ENCODE measurements at places on chromosomes 3 and 15. TPM values are rescaled to one million over a fixed set of nuclear protein-coding genes. Genes with fewer than 3 reads are reported as not detected.

DNA sequence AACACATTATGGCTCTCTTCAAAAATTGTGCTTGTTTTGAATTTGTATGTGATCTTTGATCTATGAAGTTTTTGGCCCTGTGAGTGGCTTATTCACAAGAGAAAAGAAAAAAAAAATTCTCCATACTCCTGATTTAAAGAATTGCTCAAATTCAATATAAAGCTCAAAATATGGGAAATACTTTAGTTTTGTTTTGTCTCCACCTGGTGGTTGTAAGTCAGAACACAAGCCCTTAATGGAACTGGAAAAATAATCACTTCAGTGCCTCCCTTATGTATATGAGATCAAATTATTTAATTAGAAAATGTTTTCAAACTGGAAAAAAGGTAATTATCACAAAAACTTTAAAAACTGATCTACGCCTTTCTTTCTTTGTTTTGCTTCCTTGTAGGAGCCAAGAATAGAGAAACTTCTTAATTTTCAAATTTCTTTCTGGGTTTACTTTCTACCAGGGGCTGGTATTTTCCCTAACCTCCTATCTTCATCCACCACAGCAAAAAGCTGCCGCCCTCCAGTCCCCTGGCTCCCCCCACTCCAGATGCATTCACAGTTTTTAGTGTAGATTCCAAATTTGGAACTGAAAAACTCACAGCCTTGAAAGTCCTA lies 50.6 kb downstream of the SERP1 start:
- DNase-seq: peak; percentile 39

- no peak for DNase-seq
Measured at GRCh38 chr15:36755341-36756000, 176.0 kb downstream of the CDIN1 start.

GRCh38 chr3:105836533-105836932 lies 32.3 kb downstream of the CBLB start:
- peak; percentile 66 for DNase-seq

DNA sequence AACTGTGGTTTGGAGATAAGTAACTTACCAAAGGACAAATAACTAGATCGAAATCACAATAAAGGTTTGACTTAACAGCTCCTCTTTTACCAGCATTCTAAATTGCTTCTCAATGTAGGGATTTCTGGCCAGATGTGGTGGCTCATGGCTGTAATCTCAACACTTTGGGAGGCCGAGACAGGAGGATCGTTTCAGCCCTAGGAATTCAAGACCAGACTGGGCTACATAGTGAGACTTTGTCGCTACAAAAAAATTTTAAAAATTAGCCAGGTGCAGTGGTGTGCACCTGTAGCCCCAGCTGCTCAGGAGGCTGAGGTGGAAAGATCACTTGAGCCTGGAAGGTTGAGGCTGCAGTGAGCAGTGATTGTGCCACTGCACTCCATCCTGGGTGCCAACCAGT lies 17.4 kb upstream of the IGF2BP2 start:
- DNase-seq: no peak

DNA sequence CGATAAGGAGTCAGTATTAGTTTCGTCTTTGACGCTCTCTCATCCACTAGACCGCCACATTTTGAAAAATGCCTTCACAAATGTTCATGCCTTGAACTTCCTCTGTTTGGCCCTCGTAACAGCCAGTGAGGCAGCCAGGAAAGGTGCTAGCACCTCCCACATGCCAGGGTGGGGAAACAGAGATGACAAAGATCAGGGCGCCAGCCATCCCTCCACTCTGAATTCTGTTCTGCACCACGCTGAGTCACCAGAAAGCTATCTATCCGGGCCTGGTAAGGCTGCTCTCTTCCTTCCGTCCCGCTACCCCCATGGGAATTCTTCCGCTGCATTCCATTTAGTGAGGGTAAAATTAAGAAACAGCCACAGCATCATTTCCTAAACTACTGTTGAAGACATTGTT lies 31.3 kb upstream of the BCL2L10 start:
- DNase-seq: peak; percentile 94

GRCh38 chr3:46478341-46478740 lies 13.6 kb upstream of the LTF start:
- no peak for DNase-seq

DNA sequence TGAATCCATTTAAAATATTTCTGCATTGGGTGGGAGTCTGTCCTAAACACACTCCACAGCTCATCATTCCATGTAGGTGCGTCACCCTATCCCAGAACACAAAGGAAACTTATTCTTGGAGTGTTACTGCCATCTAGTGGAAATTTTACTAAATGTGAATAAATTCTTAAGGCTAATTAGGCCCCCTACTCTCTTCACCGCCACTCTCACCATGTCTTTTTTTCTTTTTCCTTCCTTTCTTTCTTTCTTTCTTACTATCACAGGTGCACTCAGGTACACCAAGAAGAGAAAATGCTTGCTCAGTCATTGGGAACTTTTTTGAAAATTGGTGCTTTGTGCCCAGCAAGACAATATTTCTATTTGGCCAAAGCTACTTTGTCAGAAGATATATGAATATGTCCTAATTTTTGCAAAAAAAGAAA lies 26.4 kb upstream of the ATP8B4 start:
- no peak for DNase-seq

DNA sequence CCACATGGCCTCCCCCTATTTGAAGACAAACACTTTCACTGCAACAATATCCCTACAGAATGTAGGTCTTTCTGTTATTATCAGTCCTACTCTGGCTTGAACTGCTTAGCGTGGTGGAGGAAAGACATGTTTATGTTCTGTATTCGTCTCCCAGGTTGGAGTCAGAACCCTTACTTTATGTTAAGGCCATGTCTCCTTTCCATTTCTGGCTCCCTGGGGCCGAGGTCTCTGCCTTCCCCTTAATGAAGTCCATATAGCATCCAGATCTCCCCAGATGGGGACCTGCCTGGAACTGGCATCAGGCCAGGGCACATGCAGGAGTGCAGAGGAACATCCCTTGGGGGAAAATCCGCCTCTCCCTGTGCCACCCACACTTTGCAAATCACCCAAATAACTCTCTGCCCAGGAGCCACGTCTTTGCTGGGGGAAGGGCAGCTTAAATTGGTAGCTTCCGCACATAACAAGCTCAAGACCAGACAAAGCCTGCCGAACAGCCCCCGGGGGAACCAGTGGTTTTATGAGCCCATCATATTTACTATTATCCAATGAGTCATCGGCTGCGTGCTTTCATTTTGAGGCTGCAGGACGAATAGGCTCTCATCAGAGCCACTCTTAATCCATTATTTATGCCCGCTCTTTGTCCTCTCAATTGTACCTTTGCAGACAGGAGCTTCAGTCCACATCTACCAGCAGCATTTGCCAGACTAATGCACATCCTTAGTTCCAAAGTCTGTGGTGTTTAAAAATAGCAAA lies 237.0 kb downstream of the UACA start:
- peak; percentile 87 for DNase-seq

- DNase-seq: peak; percentile 94
Measured at GRCh38 chr3:184156522-184156955, 1.4 kb downstream of the DVL3 start.

GRCh38 chr15:89436560-89437311 lies 59.6 kb downstream of the RHCG start:
- no peak for DNase-seq

- no peak for DNase-seq
Measured at GRCh38 chr15:98111806-98112205, 151.3 kb downstream of the ARRDC4 start.

- no peak for DNase-seq
Measured at GRCh38 chr15:35260941-35261340, 175.8 kb upstream of the NANOGP8 start.

GRCh38 chr3:62376906-62377877 lies 3.8 kb upstream of the FEZF2 start:
- DNase-seq: no peak

DNA sequence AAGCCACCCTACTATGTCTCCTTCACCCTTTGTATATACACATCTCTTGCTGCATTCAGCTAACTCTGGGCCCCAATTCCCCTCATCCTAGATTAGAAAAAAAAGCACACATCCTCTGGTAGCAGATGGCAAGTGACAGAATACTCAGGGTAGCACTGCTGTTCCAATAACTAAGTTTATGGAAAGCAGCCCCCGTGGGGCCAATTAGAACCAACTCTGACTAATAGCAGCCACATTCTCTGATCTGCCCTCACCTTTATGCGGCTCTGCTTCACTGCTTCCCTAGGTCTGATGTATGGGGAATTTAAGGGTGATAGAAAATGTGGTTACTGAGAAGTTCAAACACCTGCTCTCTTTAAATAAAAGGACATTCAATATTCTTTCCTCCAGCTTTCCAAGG lies 74.9 kb upstream of the SETMAR start:
- no peak for DNase-seq

GRCh38 chr3:157775446-157775845 lies 272.2 kb upstream of the VEPH1 start:
- no peak for DNase-seq

GRCh38 chr15:53681056-53681455 lies 78.4 kb downstream of the WDR72 start:
- no peak for DNase-seq

DNA sequence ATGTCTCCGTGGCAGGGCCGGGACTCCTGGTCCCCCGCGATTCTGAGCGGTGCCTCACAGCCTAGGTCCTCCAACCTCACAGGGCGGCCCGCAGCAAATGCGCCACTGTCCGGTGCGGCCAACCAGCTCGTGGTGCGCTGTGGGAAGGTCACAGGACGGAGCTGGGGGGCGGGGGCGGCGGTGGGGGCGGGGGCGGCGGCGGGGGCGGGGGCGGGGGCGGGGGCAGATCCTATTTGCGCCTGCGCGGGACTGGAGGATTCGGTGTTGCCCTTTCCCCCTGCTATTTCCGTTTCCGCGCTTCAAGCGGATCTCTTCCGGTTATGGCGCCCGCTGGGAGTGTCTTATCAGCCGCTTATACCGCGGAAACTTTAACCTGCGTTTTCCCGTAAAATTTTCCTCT lies 106.7 kb upstream of the SNRPN start:
- peak; percentile 79 for DNase-seq

DNA sequence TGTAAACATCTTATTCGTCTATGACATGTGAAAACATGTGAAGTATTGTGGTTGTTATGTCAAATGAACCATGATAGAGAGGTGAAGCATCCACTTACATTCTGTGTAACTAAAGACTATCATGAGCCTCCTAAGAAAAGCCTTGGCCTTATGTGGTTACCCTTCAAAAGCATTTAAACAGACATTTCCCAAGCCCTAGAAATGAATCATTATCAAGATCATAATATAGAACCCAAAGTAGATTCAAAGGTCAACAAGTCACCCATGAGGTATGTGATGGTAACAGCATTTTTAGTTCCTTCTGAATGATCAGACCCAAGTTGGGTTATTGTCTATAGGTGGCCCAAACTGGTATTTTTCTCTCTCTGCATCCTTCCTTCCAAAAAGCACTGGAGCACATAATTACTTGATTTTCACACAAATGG lies 408.0 kb downstream of the TBL1XR1 start:
- DNase-seq: no peak

DNA sequence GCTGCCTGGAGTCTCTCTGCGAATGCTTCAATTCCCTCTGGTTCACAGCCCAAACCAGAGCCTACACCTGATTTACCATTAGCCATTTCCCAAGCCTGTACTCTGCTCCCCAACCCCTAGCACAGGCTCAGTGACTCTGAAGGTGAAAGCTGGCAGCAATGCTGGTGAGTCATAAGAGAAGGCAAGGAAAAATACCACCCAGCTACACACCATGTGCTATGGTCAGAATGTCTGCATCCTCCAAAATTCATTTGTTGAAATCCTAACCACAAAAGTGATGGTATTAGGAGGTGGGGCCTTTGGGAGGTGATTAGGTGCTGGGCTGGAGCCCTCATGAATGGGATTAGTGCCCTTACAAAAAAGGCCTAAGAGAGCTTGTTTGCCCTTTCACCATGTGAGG lies 117.1 kb upstream of the TJP1 start:
- peak; percentile 68 for DNase-seq

- DNase-seq: peak; percentile 93
Measured at GRCh38 chr3:9111866-9112265, 137.6 kb downstream of the SRGAP3 start.

DNA sequence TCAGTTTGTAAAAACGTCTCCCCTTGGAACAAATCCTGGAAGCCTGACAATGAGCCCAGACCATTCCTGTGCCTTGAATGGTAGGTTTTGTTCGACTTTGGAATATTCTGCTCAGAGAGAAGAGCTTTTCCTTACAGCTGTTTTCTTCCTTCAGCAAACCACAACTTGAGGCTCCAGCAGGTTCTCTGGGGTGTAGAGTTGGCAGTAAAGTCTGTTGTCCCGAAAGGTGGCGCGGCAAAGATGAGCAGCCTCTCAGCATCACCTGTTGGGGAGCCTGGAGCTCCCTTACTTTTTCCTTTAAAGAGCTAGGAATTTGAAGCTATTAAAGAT lies 65.4 kb downstream of the BOC start:
- DNase-seq: no peak

GRCh38 chr3:194945508-194945907 lies 259.8 kb downstream of the FAM43A start:
- DNase-seq: no peak

- no peak for DNase-seq
Measured at GRCh38 chr3:17709236-17709810, 33.1 kb downstream of the TBC1D5 start.

DNA sequence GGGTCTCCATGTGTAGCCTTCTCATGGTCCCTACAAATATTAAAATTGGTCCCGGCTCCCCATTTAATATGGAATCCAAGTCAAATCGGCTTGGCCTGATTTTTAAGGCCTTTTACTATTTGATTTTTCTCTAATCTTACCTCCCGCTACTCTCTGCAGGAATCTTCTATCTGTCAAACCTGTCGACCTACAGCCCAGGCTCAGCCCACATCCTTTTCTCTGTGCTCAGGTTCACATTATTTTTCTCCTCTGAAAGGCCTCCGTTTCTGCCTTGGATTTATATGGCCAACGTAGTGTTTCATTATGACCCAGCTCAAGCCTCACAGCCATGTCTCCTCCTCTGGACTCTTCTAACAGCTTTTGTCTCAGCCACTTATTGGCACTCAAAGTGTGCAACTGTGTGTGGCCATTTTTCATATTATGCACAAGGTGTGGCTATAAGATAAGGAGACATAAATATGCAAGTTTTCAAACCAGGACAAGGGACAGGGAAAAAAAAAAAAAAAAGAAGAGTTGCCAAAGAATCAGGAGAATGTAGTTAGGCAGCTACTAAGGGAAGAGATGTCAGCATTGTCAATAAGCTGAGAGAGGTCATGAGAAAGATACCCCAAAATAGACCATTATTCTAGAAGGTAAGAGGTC lies 2.1 kb upstream of the GLCE start:
- DNase-seq: no peak

The HTR3E gene
- not detected for total RNA-seq

The ENTPD3 gene
- 0.36 TPM for total RNA-seq

The ACY1 gene
- 37.6 TPM for total RNA-seq

The ANO10 gene
- total RNA-seq: 55.7 TPM

The MNS1 gene
- total RNA-seq: 2.2 TPM

The MED12L gene
- total RNA-seq: 2.2 TPM

The PCLAF gene
- 20.6 TPM for total RNA-seq

The CAMP gene
- total RNA-seq: not detected

The A4GNT gene
- not detected for total RNA-seq

The ARNT2 gene
- 30.0 TPM for total RNA-seq

The CKMT1B gene
- not detected for total RNA-seq

The UNC13C gene
- total RNA-seq: under 0.01 TPM

The GOLGA8R gene
- total RNA-seq: 3.3 TPM

The NANOGP8 gene
- total RNA-seq: 1.2 TPM

The SPESP1 gene
- total RNA-seq: 2.9 TPM

The XCR1 gene
- total RNA-seq: not detected

The CELF6 gene
- total RNA-seq: 0.36 TPM

Measured in osteoblast (primary cell).